Right ventricle myocardium inferior (tissue), 1 donor: ENCODE measurements at places on chromosomes 2 and 18.
A peak's percentile ranks its signal among the peaks of the same experiment; 100 is the strongest.

GRCh38 chr2:197028230-197028629, 101.7 kb upstream of the PGAP1 start:
- DNase-seq = no peak

GRCh38 chr2:171878481-171878993, 15.5 kb downstream of the SLC25A12 start:
- no peak for DNase-seq

GRCh38 chr18:45590036-45590886, 25.0 kb upstream of the SLC14A2 start:
- DNase-seq = no peak

DNA sequence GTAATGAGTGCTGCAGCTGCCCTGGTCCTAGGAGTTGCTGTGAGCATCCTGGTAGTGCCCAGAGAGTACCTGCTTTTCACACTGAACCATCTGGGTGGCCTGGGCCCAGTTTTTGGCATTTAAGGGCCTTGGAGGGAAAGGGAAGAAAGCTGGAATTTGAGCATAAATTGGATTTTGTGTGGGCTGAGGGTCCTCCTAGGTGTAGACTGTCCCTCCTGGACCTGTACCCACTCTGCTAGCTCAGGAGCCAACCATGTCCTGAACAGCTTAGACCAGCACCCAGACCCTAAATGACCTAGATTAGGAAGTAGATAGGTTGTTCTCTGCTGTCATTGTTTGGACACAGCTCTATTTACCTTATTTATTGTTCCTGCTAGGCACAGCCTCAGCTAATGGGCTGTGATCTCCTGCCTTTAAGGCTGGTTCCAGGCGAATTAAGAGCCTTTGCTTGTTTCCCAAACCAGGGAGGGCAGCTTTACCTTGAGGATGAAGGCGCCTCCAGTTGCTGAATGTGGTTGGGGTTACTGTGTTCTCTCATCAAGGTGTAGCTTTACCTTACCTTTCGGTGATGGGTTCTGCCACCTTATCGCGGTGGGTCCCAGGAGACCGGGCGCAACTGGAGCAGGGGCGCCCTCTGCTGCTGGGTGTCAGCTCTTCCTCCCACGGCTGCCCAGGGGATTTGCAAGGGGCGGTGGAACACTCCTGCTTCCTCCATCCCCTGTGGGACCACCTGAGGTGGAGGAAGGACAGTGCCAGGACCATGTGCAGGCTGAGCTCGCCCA, 34.4 kb downstream of the ITGA6 start:
- DNase-seq = peak; percentile 68

GRCh38 chr2:30649278-30649677, 158.0 kb downstream of the CAPN13 start:
- DNase-seq = no peak

- no peak for DNase-seq
These were observed 52.6 kb downstream of the QPCT start for GRCh38 chr2:37396890-37397565.

- no peak for DNase-seq
These were observed 20.1 kb downstream of the ZAP70 start for GRCh38 chr2:97733341-97734035.

- no peak for DNase-seq
These were observed 264.5 kb upstream of the LRP1B start for GRCh38 chr2:142395291-142395690.

DNA sequence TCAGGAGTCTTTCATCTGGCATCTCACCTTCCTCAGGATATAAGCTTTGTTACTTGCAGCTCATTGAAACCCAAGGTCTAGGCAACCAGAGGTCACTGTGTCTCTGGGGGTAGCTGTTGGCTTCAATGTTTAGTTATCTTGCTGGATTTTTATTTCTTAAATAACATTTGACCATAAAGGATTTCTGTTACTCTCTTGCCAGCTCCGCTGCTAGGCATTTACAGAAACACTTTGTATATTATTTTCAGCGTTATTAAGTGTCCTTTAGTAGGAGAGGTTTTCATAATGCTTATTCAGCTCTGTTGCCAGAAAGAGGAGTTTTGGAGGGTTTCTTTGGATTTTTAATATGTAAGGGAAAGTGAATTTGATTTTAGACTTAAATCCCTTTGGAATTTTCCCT, 61.4 kb downstream of the QPCT start:
- no peak for DNase-seq

- peak; percentile 73 for DNase-seq
These were observed 71.7 kb downstream of the PTRHD1 start for GRCh38 chr2:24721470-24721869.

DNA sequence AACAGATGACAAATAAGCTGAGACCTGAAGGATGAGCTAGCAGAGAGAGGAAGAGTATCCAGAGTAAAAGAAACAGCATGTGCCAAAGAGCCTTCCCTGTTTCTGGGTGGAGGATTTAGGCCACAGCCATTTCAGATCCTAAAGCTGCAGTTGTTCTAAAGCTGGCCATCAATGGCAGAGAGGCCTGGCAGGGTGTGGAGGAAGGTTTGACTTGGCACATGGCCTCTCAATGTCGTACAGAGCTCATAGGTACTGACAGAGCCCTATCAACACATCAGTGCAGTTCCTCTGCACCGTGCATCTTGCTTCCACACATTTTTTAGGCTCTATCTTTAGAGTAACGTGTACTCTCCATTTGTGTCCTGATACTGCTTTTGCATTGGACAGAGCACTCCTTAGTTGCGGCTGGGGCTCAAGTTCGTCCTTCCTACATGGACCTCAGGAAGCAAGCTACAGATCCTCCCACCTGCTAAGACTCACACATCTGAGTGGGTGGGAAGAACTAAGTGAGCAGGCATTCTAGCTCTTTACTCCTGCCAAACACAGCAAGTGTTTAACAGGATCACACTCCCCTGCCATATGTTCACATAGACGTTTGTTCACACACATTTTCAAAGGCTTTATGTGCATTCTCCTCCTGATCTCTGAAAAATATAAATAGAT, 3.0 kb upstream of the CHMP3 start:
- no peak for DNase-seq

DNA sequence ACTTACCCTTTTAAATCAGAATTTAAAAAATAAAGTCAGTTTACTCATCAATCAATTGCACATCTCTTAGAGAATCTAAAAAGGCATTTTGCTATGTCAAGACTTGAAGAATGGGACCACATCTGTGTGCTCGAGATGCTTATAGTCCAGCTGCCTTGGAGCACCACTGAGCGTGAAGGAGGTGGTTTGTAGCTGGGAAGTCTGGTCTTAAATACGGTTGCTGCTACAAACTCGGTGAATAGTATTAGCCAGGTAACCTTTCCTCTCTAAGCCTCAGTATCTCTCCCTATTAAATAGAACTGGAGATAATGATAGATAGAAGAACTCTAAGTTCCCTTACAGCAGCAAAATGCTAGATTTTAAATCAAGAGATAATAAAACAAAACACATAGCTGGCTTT, 289.7 kb downstream of the TRIB2 start:
- no peak for DNase-seq

GRCh38 chr18:74407888-74408287, 49.2 kb downstream of the DIPK1C start:
- DNase-seq = no peak

DNA sequence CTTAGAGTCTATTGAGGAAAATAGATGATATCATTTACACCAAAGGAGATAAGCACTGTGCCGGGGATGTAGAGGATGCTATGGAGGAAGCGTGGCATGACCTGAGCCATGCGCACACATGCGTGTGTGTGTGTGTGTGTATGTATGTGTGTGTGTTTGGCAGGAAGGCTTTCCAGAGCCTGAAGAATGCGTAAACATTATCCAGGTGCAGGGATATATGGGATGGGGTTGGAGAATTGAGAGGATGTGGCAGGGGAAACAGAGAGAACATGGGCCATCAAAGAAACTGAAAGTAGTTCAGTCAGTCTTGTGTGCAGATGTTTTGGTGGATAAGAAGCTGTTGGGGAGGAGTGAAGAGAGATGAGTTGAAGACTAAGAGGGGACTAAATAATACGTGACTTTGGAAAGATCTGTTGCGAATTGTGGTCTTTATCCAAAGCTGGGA, 9.3 kb upstream of the STAT1 start:
- DNase-seq = no peak

GRCh38 chr2:142892715-142893114, 15.3 kb downstream of the KYNU start:
- no peak for DNase-seq

GRCh38 chr2:19857806-19858205, 44.0 kb downstream of the TTC32 start:
- no peak for DNase-seq

- peak; percentile 66 for DNase-seq
These were observed at the start of gene TYMS for GRCh38 chr18:657311-658000. Gene TYMS (plus strand): TSS chr18:657653. CDS start chr18:657743, 90 bp downstream.

- no peak for DNase-seq
These were observed 174.0 kb downstream of the CCDC85A start for GRCh38 chr2:56357655-56358295.

GRCh38 chr2:62343636-62344337, 147.9 kb downstream of the B3GNT2 start:
- DNase-seq = no peak

GRCh38 chr2:146415291-146415690, 1429.5 kb upstream of the ACVR2A start:
- no peak for DNase-seq

DNA sequence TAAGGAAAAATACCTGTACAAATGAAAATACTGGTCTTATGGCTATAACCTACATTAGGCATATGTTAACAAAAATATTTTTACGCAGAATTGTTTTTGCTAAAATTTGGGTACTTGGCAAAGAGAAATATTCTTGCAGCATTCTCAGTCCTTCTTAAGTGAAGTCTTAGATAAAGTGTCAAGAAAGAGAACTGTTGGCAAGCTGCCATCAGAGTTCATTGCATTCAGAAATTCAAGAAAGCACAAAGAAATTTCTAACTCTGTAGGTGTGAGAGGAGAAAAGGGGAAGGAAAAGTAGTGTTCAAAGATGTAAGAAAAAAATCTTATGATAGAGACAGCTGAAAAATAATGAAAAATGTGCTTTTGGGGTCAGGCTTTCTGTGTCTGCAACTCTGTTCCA, 86.7 kb downstream of the IRS1 start:
- no peak for DNase-seq

GRCh38 chr18:23188068-23188760, 52.9 kb downstream of the CABLES1 start:
- DNase-seq = no peak

DNA sequence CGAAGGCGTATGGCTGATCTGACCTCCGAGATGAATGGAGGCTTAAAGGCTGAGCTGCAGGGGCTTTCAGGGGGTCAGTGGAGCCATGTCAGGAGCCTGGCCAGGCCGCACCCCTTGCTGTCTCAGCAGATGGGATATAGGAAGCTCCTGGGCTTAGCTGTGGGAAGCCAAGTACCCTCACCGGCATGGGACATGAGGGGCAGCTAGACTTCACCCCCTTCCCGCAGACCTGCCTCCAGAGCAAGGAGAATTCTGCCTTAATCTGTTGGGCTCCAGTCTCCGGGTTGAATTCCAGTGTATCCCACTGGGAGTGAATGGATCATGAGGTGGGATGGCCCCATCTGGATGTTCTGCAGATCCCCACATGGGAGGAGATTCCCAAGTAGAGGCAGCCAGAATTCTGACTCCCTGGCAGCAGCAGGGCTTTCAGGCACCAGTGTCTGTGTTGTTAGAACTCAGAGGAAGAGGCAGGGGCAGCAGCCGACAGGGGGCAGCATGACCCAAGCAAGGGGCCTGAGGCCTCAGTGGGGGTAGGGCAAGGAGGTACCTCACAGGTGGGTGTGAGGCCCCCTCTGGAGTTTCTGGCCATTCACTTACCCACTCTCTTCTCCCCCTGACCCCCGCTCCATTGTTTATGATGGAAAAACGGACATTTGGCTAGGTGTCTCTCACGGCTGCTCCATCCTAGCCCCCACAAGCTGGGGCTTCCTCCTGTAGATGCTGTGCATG, 19.1 kb downstream of the CAPG start:
- DNase-seq = no peak

DNA sequence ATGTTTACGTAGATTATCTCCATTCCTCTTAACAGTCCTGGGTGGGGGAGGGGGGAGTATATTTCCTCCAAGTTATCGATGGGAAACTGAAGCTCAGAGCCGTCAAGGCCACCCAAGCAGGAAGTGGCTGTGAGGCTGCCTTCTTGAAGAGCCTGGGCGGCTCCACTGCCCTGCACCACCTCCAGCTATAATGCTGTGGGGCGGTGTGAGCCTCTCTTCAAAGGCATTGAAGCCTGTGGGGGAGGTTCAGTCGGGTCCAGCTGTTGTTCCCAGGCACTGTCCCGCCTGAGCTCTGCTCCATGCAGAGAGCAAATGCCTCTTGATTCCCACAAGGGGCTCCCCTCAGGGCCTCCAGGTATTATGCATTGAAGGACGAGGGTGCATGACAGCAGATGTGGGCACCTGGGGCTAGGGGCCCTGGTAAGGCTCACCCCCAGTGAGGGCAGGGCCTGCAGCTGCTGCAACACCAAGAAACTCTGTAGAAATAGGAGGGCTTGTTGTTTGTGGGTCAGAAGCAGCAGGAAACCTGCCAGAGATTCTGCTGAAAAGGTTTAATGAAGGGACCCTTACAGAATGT, 29.5 kb upstream of the LAPTM4A start:
- DNase-seq = no peak

DNA sequence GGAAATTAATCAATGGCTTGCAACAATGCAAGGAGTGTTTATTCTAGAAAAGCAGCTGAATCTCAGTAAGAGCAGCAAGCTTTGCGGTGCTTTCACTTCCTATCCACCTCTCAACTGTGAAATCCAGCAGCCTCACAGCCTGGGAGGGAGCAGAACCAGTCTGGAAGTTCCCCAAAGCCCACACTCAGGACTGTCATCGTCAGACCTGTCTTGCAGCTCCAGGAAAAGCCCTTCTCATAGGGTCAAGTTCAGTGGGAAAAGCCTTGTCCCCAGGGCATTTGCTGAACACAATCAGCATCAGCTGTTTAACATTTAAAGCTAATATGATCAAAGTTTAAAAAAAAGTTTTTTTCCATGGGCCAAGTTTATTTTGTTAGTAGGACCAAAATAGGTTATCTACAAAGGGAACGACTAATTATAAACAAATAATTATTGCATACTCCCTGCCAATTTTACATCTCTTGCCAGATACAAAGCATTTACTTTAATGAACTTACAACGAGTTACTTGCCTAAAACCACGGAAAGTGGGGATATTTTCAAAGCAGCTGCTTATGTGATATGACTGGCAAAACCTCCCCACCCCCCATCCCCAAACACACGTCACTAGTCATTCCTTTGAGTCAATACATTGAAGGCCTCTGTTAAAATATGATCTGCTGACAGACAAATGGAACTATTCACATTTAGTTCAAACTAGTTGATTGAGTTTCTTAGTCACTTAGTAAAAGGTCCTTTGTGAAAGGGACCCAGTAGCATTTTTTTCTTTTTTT, 36.8 kb downstream of the PARD6G start:
- no peak for DNase-seq

DNA sequence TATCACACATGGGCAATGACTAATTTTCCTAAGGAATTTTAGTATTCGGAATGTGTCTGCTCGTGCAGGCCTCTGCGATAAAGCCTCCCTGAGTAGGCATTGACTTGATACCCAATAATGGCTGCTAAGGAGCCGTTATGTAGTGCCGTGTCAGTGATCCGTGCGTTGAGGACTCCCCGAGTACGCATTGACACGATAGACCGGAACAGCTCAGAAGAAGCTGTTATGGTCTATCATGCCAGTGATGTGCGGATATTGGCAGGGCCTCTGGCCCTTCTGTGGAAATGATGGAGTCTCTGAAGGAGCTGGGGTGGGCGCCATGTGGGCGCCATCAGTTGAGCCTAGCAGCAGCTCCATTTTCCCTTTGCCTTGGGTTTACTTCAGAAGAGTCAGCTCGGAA, 29.1 kb downstream of the ZEB2 start:
- DNase-seq = no peak
